Activated CD4-positive, alpha-beta T cell treated with anti-CD3 and anti-CD28 coated beads, Interleukin-2, amount 10 ng/mL, durations not matched to agents 7 days and 5 days (primary cell): ENCODE measurements at places on chromosomes 4 and X. TPM values are rescaled to one million over a fixed set of nuclear protein-coding genes. Genes with fewer than 3 reads are reported as not detected.

GRCh38 chrX:149469406-149469805, 35.7 kb downstream of the IDS start:
- peaks cover 4% of the 10 kb centered on the region for H3K4me1 ChIP-seq
- no peak overlapping the region for H3K4me3 ChIP-seq
- DNase-seq: no peak
- no peak overlapping the region for H3K27ac ChIP-seq
- H3K36me3 ChIP-seq: no peaks in the 10 kb centered on the region
- peaks cover 2% of the 10 kb centered on the region for H3K27me3 ChIP-seq

DNA sequence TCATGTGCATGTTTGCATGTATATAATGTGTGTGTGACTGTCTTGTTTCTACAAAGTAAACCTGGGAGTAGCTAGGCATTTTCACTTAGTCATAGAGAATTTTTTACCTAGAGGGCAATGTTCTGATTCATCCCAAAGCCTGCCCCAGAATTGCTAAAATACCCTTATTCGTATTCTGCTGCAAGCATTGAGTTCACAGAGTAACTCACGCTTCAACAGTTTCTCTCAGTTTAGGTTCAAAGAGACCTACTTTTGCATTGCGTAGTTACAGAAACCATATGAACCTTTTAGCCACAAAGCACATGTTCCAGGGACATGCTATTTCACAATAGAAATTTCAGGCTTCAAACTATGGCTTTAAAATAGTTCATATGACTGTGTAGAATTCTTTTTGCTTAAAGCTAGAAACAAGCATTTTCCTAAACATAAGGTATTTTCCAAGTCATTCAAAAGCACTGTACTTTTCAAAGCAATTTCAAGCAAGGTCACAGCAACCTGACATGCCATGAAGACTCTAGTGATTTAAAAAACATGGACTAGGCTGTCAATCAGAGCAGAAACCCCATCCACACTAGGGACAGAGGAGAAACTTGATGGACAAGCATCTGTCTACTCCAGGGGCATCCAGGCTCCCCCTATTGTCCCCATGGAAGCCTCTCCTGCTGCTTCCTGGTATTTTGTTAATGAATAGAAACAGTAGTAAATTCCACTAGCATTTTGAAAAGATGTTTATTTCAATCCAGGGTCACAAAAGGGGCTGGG, 81.5 kb upstream of the MAPK10 start:
- H3K27ac ChIP-seq: no peak overlapping the region
- no peaks in the 10 kb centered on the region for H3K4me1 ChIP-seq
- no peak overlapping the region for H3K4me3 ChIP-seq
- DNase-seq: no peak

- no peak overlapping the region for H3K27ac ChIP-seq
- peaks cover 11% of the 10 kb centered on the region for H3K27me3 ChIP-seq
- no peaks in the 10 kb centered on the region for H3K36me3 ChIP-seq
- H3K4me1 ChIP-seq: no peaks in the 10 kb centered on the region
- H3K4me3 ChIP-seq: no peak overlapping the region
Observed at GRCh38 chrX:646796-647195, 16.2 kb downstream of the SHOX start.

DNA sequence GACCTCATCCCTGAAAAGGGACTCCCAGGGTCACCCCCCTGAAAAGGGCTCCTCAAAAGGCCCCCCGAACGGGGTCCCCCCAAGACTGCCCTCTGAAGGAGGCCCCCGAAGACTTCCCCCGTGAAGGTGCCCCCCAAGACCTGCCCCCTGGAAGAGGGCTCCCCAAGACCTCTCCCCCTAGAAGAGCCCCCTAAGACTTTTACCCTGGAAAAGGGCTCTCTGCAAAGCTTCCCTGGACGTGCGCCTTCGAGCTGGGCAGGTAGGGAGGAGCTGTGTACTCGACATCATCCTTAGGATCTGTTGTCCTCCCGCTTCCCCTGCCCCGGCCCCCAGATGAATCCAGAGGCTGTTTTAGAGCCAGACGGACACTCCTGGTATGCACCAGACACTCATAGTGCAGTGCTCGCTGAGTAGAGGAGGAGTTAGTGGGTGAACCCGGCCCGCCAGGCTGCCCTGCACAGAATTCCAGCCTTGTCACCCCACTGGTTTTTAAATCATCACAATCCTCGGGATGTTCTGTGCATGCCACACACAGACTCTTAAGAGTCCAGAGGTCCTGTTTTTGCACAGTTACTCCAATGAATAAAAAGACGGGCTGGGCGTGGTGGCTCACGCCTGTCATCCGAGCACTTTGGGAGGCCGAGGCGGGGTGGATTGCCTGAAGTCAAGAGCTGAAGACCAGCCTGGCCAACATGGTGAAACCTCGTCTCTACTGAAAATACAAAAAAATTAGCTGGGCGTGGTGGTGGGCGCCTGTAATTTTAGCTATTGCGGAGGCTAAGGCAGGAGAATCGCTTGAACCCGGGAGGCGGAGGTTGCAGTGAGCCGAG, 5.7 kb upstream of the SLC25A6 start:
- DNase-seq: no peak
- no peak overlapping the region for H3K27ac ChIP-seq
- peaks cover 24% of the 10 kb centered on the region for H3K36me3 ChIP-seq
- no peak overlapping the region for H3K4me3 ChIP-seq
- H3K27me3 ChIP-seq: no peaks in the 10 kb centered on the region
- peaks cover 30% of the 10 kb centered on the region for H3K4me1 ChIP-seq

The PPP4R3C gene
- total RNA-seq: not detected

The ALB gene
- not detected for total RNA-seq

The PAPSS1 gene
- 19.6 TPM for total RNA-seq

The SPACA5B gene
- total RNA-seq: not detected
